ENCODE measurements at places on chromosomes 6 and 20. TPM values are rescaled to one million over a fixed set of nuclear protein-coding genes. Genes with fewer than 3 reads are reported as not detected.

GRCh38 chr6:152651986-152652385 lies 14.8 kb upstream of the SYNE1 start:
- no peak for DNase-seq

CPNE5 gene
- total RNA-seq = 1.7 TPM

BYSL gene
- total RNA-seq = 3.6 TPM

FBXO30 gene
- 5.0 TPM for total RNA-seq

DNA sequence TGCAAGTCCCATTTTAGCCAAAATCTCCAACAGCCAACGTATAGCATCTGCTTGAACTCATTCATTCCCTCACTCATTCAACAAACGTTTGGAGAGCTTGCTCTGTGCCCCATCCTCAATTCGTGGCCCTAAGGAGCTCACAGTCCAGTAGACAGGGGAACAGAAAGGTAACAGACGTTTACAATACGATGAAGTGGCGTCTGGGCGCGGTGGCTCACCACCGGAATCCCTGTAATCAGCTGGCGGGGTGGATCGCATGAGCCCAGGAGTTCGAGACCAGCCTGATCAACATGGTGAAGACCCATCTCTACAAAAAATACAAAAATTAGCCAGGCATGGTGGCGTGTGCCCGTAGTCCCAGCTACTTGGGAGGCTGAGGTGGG lies 790 bp upstream of the E2F1 start:
- no peak for DNase-seq

GRCh38 chr6:100719883-100720682 lies 161.0 kb downstream of the ASCC3 start:
- no peak for DNase-seq

DNA sequence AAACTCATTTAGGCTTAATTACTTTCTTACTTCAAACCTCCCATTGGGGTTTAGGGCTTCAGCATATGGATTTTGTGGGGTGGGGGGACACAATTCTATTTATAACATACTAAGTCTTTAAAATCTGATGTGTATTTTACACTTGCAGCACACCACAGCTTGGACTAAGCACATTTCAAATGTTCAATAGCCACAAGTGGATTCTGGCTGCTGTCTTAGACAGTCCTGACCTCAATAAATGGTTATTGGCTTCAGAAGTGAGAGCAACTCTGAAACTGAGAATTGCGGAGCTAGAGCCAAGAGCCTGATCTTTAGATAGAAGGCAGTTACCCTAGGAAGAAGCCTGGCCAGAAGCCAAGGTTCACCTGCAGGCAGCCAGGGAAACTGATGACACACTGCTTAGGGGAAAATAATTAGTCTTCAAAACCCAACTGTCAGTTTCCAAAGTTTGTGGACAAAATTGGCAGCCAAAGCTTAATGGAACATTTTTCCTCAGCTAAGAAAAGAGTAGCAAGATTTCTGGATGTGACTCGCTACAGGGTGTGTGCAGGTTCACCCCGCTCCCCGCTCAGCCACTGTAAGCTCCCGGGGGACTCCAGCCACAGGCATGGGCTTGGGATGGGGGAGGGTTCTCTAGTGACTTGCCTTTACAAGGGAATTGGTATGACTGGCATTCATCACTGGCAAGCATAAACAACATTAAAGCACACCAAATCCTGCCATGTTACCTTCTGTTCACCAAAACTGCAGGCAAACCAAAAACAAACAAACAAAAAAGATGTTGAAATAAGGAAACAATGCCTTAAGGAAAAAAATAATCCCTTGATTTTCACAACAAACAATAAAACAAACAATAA lies 219.8 kb downstream of the TFAP2A start:
- DNase-seq = no peak

GABRR1 gene
- not detected for total RNA-seq

DNA sequence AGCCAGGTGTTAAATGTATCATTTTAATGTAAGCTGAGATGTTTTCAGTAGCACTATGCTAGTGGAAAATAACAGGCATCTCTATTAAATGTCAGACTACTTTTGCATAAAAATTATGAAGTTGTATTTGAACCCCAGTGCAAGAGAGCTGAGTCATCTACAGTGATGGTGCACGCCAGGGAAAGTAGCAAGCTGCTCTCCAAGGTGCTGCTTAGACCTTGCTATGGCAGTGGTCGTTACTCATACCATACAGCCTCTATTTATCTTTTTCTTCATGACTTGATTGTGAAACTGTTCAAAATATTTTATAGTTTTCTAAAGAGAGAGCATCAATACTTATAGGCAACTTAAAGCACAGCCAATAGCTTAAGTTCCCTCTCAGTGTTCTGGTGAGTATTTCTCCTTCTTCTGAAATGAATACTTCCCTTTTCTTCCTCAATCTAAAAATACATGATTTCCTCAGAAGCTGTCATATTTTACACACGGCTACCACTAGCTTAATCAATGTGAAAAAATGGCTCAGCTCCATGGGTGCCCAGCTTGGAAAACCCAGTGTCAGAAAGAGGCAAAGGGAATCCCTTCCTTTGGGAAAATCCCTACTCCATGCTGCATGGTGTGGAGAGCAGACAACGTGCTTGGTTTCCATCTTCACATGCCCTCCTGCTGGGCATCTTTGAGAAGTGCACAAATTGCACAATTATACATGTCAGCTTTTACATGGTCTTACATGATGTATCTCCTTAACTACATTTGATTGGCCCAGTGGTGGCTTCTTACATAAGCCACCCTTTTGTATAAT lies 105.6 kb downstream of the ELOVL4 start:
- no peak for DNase-seq

DNA sequence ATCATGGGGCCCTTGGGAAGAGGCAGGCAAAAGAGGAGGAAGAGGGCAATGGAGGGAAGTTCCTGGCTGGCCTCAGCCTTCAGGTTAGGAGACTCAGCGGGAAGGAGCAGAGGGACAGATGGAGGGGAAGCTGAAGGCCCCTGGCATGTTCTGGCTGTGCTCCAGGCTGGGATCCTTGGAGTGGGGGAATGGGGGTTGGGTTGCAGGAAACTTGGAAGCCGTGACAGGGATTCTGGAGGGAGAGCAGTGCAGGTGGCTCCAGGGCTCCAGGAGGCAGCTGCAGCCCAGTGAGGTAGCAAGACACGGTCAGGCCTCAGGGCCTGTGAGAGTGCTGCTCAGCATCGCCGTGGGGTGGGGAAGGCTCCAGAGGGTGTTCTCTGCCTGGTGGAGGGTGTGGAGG lies 64.6 kb upstream of the SCP2D1 start:
- no peak for DNase-seq

- DNase-seq = no peak
These were observed 4.1 kb upstream of the ADISSP start for GRCh38 chr20:3771552-3772058.

DNA sequence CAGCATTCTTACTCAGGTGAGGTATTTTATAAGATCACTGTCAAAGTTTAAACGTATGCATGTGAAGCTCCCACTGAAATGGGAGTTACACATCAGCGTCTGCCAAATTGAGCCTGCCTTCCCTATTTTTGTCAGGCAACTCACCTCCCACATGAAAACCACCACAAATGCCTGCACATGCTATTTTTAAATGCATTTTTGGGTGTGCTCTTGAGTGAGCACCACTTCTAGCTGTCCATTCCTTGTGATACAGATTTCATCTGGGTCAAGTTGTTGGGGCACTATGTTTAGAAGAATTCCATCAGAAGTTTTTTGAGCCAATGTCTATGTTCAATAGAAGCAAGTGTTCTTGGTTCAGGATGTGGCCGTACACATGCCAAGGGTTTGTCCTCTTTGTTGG lies 71.7 kb upstream of the RIPPLY2 start:
- no peak for DNase-seq

DNA sequence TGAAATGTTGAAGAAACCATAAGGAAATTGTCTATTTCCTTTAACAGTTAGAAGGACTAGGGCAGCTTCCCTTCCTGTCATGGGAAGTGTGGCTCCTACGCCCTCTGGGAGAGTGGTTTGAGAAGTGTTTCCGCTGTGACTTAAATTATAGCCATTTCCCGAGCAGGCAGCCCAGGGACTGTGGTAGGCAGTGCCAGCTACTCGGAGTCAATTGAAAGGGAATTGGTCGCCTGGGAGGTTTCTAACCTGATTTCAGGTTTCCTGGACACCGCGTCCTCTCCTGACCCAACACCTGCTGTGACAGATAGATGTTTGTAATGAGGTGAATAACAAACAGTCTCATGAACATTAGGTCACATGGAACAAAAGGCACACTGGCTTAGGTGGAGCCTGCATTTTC lies 256.1 kb upstream of the PLCB4 start:
- DNase-seq = no peak

DNA sequence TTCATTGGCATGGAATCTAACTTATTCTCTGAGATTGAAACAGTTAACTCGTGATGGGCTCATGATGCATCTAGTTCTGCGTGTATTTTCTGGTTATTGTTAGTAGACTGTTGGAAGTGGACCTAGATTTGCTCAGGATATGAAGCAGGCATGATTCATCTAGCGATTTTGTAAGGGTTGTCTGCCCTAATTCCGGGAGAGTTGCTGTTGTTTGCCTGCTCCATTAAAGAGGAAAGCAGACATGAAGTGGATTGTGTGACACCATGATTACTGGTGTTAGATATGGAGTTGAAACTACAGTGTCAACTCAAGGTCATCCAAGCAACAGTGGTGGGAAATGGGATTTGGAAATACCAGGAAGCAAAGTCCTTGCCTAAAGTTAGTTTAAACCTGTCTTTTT lies 41.0 kb downstream of the SOX4 start:
- no peak for DNase-seq

CDKAL1 gene
- 29.9 TPM for total RNA-seq

- DNase-seq = no peak
These were observed 1.0 kb upstream of the KIF13A start for GRCh38 chr6:17988422-17988944.

- no peak for DNase-seq
These were observed 144.7 kb downstream of the SCML4 start for GRCh38 chr6:107679457-107679856.

DNA sequence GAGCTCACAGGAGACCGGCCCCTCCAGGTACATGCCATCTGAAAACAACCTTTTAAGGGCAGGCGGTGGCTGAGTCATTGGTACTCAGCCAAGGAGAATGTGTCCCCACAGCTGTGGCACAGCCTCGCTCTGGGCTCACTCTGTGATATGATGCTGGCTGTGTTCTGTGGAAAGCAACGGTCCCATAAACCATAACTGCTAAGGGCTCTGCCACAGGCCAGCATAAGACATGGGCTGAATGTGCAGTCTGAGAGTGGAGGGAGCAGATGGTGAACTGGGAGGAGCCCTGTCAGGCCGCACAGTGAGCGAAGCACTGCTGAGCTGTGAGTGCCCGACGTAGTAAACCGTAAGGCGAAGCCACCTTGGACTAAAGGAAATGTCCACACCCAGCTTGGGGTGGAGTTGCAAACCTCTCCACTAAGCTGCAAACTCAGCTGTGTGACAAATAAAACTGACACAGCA lies 375.8 kb downstream of the THBS2 start:
- DNase-seq = no peak

GRCh38 chr6:107321793-107322192 lies 137.6 kb downstream of the PDSS2 start:
- DNase-seq = no peak

SNX21 gene
- total RNA-seq = 2.5 TPM

DNA sequence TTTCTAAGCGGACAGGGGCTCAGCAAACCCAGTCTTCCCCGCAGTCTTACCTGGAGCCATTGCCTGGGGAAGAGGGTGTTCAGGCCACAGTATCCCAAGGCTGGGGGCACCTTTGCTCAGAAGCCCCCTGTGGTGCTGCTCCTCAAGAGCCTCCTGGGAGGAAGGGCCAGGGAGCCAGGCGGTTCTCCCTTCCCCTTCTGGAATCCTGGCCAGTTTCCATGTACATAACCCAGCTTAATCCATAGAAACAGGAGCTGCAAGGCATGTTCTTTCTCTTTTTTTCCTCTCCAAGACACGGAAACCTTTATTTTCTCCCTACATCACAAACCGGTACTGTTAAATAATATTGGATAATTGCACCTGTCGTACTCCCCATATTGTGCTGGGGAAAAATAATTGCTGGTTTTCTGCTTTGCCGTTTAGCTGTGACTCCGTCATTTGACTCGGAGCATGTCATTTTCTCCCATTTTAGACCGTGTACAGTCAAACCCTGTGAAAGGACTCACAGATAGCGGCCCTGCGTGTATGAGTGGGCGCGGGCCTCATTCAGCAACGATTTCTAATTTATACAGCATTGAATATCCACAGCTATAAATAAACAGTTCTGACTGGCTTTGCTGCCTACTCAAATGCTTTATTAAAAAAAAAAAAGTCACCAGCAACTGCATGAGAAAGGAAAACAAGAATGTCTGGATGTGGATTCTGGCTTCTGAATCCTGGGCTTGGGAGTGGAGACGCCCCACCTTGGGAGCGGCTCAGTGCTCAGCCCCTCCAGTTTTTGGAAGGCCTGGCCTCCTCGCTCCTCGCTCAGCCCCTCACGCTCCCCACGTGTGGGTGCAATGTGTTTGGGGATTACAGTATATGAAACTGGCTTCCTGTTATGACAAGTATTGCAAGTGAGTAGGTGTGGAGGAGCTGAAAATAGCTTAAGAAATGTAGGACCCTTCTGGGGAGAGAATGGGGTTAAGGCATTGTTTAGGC lies 67.3 kb downstream of the ADTRP start:
- no peak for DNase-seq

- no peak for DNase-seq
These were observed 97.9 kb upstream of the SNX9 start for GRCh38 chr6:157724960-157725741.

DNA sequence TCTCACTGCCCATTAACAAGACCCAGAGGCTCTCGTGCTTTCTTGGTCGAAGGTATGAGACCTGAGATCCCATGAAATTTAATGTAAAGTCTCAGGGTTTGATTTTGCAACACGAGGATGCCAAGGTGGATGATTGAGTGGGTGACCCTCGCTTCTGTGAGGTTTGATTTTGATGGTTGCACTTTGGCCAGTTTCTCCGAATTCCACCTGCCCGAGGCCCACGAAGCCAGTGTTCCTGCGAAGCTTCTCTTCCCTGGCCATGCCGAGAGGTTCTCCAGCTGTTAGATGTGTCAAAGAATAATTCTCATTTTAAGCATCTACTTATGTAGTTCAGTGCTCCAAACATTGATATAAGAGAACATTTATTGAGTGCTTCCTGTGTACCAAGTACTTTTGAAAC lies at the start of gene KIF25:
Gene KIF25, plus strand, starts transcription at position 30 of the 400 bp plus-strand sequence. CDS start 31,915 bp downstream, outside the sequence.
- no peak for DNase-seq

SIRPD gene
- 0.23 TPM for total RNA-seq

TFAP2C gene
- total RNA-seq = 0.16 TPM

LPA gene
- total RNA-seq = 0.09 TPM

SYCP2 gene
- 3.0 TPM for total RNA-seq

DEFB126 gene
- not detected for total RNA-seq

GRCh38 chr20:25220021-25220730 lies 24.7 kb downstream of the ENTPD6 start:
- no peak for DNase-seq

DNA sequence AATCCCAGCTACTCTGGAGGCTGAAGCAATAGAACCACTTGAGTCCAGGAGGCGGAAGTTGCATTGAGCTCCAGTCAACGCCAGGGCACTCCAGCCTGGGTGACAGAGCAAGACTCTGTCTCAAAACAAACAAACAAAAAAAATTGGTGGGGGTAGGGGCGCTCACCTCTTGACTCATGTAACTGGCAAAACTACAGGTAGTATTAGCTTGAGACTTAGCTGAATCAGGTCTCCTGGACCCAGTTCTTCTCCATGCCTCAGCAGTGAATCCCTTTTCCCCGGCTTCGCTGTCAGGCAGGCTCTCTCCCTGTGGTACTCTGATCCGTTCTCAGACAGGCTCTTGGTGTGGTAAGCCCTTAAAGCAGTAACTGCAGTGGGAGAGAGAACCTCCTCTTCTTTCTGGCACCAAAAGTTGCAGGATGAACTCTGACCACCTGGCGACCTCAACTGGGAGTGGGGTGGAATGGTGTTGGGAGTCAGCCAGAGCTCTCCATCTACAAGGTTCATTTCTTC lies 12.9 kb downstream of the SLC9A8 start:
- DNase-seq = no peak

- DNase-seq = no peak
These were observed 258.2 kb downstream of the BMP7 start for GRCh38 chr20:57008217-57008616.

All from T-cell (primary cell).